ENCODE measurements at places on chromosomes 2 and 18.

- DNase-seq = no peak
Observed at GRCh38 chr2:182128821-182129707, 143.4 kb downstream of the PPP1R1C start.

DNA sequence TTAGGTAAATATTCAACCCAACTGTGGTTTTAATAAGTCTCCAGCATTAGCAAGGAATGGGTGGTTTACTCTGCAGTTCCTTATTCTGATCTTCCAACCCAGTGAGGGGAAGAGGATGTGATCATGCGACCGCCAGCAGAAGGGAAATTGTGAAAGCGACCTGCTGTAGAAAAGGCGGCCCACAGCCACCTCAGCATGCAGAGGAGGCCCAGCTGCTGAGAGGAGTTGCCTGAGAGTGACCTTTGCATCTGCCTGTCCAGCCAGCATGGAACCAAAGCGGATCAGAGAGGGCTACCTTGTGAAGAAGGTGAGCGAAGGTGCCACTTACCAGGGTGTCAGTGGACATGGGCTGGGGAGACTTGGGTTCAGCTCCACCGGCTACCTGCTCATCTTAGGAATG is at the start of gene PLEK:
TSS of gene PLEK (plus strand) at position 196 of the 400 bp plus-strand sequence. CDS start at position 266, 70 bp downstream.
- DNase-seq = peak; percentile 31

DNA sequence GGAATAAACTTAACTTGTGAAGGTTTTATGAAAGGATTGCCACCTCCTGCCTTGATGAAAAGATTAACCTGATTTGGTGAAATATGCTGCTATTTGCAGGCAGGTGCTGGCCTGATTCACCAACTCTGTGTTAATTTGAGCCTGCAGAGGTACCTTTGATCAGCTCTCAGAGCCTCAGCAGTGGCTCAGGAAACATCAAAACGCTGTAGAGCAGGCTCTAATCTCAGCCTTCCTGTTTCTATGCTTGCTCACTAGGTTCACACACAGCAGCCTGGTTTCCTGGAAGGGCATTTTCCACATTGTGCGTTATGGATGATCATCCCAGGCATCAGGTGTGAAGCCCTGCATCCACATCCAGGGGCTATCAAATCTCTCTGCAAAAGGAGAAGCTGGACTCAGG is 16.9 kb downstream of the TGIF1 start:
- no peak for DNase-seq

GRCh38 chr2:64019975-64020528 is 824 bp upstream of the VPS54 start:
- DNase-seq = no peak

GRCh38 chr2:179837408-179837807 is 24.0 kb downstream of the ZNF385B start:
- no peak for DNase-seq

DNA sequence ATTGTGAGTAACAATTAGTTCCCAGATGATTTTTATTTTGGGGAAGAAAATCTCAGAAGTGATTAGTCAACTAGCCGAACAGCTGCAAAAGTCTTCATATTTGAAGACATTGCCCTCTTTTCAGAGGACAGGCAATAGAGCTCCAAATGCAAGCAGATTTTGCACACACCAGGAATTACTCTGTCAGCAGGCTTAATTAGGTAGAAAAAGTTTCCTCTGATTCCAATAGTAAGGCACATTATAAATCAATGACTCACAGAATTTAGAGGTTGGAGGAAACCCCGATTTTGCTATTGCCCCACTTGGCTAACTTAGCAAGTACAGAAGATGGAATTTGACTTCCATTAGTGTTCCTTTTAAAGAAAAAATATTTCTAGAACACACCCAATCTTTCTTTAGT is 30.7 kb upstream of the SCN1A start:
- no peak for DNase-seq

DNA sequence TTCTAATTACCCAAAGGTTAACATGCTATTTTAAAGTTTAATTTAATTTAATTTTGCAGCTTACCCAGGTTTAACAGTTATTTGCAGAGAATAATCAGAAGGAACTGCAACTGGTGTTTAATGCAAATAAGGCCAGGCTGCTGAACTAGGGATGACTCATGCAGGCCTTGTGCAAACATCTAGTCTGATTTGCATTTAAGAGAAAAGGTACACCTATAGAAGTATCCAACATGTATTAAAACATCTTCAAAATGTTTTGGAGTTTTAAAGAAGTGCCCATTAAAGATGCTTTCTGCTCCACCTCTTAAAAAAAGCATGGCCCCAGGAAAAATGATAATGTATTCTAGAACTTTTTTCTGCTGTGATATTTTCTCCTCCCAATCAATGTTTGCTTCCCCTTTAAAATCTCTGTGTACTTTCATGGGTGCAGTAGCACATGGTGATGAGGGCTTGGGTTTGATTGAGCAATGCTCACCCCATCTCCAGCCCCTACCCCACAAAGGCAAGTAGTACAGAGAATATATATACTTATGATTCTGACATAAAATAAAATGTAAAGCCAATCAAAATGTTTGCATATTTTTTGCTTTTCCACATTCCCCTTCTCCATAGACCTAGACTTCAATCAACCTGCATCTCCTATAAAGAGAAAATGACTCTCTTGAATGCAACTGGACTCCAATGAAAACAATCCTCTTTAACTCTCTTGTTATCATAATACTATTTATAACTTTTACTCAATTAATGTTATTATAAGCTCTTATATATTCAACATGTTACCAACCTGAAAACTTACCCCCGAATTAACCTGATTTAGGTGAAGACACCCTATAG is 54.1 kb downstream of the ATP8B1 start:
- peak; percentile 48 for DNase-seq

DNA sequence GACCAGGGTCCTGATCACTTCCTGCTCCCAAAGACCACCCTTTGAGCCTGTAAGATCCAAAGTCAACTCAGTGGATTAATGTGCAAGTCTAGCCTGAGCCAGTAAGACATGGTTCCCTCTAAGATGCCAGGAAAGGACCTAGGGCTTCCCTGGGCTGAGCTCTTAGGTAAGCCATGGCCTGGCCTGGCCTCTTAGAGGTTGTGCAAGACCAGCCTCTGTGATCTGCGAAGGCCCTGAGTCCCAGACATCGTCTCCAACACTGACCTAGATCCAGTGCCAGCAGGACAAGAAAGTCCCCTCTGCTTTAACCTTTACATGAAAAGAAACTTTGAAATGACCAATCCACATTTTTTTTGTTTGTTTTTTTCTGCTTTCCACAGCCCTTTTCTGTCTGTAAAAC is 73.6 kb upstream of the CYP1B1 start:
- DNase-seq = no peak

- no peak for DNase-seq
Observed at GRCh38 chr18:9434122-9434701, 41.1 kb upstream of the RALBP1 start.

- DNase-seq = no peak
Observed at GRCh38 chr18:55338978-55339650, 248.9 kb downstream of the TCF4 start.

DNA sequence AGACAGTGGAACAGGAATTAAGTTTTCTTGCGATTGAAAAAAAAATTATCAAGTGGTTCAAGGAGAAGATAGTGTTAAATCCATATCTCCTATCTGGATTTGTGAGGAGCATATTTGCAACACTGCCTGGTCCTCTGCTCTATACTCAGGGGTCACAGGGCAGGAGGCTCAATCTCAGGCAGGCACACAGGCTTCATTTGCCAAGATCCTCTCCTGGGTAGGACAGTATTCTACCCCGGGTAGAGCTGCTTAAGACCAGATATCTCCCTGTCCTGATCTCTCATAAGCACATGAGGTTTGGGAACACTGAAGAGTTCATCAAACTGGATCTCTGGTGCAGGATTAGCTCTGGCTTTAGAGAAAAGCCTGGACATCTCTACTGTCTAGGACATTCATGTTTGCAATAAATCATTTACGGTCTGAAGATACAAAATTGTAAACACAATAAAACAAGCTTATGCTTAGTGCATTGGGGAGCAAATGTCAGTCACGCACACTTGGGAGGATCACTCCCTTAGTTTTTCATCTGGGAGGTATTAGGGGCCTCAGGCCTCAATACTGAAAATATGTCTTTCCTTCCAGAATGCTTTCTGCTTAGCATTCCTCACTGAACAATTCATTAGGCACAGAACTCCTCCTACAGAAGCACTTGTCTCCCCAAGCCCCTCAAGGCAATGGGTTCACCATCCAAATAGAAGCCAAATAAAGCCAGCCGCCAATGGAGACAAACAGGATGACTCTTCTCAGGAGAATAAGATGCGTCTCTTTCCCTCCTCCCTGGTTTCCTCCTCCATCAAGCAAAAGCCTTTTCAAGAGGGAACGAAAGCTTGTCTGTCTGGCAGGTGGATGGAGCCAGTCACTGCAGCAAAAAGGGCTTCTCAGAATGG is 34.1 kb upstream of the LCLAT1 start:
- DNase-seq = no peak

DNA sequence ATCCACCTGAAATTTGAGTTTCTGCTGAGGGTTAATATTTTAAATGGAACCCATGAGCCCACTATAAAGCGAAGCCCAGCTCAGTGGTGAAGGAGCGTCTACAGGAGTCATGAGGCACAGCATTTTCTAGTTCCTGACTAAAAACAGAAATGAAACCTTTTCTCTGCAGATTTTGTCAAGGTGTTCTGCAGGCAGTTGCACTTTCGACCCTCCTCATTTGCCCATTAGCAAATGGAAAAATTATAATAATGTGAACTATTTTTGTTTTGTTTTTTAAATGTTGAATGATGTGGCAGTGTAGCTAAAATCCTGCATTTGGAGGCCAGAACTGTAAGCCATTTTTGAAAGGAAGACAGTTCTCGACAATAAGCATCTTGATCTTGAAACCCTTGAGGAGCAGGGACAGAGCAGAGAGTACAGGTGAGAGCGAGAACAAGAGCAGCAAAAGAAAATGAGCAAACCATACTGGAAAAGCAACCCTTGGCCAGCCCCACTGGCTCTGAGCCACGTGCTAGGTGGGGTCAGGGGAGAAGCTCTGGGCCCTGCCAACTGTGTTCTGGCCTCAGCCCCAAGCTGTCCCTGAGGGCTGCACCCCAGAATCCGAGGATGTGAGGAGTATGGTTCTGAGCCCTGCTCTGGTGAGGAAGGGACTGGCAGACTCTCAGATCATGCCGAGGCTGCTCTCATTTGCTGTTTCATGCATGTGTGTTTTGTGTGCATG is 26.4 kb upstream of the COPS8 start:
- no peak for DNase-seq

DNA sequence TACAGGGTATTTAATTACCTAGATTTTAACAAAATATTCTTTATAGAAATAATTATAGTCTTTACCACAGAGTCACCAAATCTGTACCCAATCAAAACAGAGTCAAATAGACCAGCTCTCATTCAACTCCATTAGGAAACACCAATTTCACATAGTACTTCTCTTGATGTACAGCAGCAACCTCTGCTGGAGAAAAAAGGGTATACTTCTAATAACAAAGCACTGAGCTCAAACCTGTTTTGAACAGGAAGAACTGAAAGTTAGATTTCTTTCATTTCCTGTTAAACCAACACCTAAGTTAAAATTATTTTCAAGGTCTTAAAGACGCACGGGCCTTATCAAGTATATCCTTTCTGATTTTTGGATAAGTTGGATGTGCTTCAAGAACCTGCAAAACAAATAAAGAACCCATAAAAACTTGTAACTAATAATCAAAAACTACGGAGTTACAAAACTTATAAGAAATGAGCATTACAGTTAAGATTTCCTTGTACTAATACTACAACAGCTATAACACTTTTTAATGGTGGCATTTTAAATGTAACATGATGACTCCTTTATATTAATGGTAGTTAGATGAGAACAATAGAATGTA is 79.0 kb downstream of the TTC21B start:
- DNase-seq = peak; percentile 21

DNA sequence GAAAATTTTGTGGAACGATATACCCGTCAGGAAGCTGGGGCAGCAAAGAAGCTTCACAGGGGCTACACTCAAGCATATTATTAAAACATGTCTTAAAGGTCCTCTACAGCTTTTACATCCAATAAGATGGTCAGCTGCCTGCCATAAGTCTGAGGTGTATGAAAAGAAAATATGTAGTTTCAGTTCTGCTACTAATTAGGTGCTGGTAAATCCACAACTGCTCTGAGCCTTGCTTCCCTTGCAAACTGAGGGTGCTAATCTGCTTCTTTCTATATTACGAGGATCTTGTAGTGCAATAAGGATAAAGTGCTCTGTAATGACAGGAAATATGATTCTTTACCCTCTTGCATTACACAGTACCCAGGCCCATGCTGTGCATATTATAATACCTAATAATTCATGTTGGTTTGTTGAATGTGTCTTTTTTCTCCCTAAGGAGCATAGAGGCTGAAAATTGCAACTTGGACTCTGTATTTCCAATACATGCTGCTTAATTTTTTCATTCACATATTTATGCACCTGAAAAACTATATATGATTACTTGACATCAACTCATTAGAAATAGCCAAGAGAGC is 14.5 kb upstream of the SLC8A1 start:
- no peak for DNase-seq

GRCh38 chr2:239278941-239279365 is 121.9 kb downstream of the HDAC4 start:
- no peak for DNase-seq

- DNase-seq = no peak
Observed at GRCh38 chr2:215784371-215784783, 229.0 kb downstream of the MREG start.

DNA sequence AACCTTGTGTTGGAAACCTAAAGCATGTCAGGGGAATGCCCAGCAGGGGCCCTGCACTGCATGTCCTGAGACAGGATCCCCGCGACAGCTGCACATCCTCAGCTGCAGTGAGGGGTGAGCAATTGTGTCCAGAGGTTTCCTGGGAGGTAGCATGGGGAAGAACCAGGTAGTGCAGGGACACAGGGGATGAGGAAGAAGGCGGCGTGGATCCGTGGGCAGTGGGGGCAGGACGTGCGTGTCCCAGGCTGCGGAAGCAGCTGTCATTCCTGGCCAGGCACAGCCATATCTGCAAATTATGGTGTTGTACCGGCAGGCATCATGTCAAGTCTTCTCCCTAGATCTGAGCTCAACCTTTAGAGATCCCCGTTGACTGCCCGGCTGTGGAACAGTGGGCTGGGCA is 238.2 kb upstream of the MYT1L start:
- no peak for DNase-seq

DNA sequence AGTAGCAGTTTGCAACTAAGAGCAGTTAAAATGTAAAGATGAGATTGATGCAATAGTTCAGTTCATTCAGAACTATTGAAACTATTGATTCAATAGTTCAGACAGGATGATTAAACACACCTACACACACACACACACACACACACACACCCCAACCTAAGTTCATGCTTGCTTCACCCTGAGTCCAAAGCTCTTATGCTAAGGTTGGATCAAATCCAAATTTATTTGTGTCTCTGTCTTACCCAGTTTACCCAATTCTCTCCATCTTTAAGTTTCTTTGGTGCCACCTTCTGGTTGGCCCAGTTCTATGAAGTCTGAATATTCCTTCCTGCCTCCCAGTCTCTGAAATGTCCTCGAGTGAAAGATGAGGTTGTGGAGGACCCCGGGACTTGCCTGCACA is 5.1 kb downstream of the SERPINB8 start:
- peak; percentile 45 for DNase-seq

- DNase-seq = peak; percentile 4
Observed at GRCh38 chr2:68744366-68744912, 9.8 kb downstream of the ARHGAP25 start.

GRCh38 chr2:226048611-226049010 is 649.1 kb downstream of the NYAP2 start:
- no peak for DNase-seq

GRCh38 chr18:23689031-23689615 is at the start of gene LAMA3:
Gene LAMA3 (plus strand): TSS chr18:23689453. CDS start chr18:23689684, 231 bp downstream.
- DNase-seq = peak; percentile 38

- DNase-seq = no peak
Observed at GRCh38 chr18:36360256-36360909, 62.9 kb downstream of the FHOD3 start.

All from mucosa of gallbladder (tissue), 1 donor.